Left cardiac atrium (tissue), 4 donors: ENCODE measurements at places on chromosomes 4 and X. TPM values are rescaled to one million over a fixed set of nuclear protein-coding genes. Genes with fewer than 3 reads are reported as not detected.

ARSJ gene
- 5.3 TPM for total RNA-seq

CT55 gene
- not detected for total RNA-seq

IL15 gene
- 3.5 TPM for total RNA-seq

NKX6-1 gene
- not detected for total RNA-seq

NPNT gene
- total RNA-seq = 3.9 TPM
